ENCODE measurements at places on chromosomes 5 and 9.

- DNase-seq, result no peak
Observed at GRCh38 chr9:131013771-131014676, 5.0 kb downstream of the LAMC3 start.

DNA sequence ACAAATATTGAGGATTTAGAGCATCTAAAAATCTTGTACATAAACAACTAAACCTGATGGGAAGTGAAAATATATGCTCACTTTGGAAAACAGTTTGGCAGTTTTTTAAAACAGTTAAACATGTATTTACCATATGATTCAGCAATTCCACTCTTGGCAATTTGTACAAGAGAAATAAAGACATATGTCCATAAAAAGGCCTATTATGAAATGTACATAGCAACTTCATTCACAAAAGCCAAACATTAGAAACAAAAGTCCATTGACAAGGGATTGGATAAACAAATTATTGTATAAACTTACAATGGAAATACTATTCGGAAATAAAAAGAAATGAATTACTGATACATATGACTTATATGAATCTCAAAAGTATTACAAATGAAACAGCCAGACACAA is 196.2 kb upstream of the SLC24A2 start:
- no peak for DNase-seq

DNA sequence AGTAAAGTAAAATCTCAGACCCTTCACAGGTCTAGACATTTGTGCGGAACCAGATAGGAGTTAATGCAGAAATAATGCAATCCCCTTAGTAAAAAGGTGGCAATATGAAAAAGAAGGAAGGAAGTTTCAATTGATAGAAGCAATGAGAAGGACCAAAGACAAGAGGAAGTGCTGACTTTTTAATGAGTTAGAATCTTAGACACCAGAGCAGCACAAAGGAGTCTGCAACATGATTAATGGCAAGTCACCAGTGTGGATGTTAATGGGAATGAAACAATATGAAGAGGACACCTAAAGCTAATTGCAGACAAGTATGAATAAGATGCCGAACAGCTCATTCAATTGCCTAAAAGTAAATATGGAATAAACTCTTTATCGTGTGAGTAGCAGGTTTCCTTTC is 50.9 kb downstream of the MEGF9 start:
- no peak for DNase-seq

DNA sequence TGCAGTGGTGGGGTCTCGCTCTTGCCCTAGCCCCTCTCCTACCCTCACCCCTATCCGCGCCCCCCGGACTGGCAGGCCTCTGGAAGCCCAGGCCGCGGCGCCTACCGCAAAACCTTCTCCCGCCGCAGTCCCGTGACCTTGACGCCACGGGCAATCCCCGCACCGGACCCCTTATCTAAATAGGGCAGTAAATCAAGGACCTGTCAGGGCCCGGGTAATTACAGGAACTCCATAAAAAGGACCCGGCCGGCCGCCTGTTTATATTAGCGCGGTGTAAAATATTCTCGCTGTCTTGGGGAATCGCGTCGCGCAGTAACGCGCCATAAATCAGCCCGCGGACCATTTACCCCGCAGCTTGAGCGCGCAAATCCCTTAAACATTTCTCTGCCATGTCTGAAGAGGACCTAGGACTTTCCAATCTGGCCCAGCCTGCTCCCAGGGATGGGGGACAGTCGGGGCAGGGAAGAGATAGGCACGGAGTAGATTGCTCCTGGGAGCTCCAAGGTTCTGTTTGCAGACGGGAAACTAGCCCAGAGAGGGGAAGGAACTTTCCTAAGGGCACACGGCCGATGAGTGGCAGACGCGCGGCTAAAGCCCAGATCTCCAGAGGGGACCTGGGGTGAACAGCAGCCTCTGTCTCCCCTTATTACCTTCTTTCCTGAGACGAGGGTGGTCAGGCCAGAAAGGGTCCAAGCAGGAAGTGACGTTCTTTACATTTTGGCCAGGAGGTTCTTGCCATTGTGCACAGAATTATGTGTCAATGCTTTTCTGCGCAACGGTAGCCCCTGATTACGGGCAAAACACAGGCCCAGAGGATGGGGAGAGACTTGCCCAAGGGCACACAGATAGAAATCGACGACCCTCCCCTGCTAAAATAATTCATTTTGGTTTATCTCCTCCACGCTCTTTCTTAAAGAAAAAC is 4.8 kb upstream of the HAND1 start:
- DNase-seq, result no peak

GRCh38 chr9:134025606-134026541 is 593 bp downstream of the BRD3OS start:
- no peak for DNase-seq

GRCh38 chr5:68467794-68468193 is 252.2 kb downstream of the PIK3R1 start:
- no peak for DNase-seq

DNA sequence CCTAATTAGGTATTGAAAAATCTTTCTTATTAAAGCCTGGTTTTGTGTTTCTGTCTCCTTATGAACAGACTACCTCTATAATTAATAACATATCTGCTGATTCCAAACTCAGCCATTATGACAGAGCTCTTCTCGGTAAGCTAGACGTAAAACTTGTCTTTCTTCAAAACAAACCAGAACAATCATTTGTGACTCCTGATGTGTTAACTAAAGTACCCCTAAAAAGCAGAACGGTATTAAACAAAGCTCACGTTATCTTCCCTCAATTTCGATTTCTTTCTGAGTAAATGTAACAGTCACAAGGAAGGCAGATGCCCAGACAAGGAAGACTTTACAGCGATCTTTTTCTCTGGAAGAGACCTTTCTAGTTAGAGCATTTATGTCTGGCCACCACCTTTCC is 1.8 kb downstream of the SEMA5A start:
- no peak for DNase-seq

- DNase-seq, result no peak
Observed at GRCh38 chr5:179373101-179373934, 28.1 kb upstream of the ADAMTS2 start.

DNA sequence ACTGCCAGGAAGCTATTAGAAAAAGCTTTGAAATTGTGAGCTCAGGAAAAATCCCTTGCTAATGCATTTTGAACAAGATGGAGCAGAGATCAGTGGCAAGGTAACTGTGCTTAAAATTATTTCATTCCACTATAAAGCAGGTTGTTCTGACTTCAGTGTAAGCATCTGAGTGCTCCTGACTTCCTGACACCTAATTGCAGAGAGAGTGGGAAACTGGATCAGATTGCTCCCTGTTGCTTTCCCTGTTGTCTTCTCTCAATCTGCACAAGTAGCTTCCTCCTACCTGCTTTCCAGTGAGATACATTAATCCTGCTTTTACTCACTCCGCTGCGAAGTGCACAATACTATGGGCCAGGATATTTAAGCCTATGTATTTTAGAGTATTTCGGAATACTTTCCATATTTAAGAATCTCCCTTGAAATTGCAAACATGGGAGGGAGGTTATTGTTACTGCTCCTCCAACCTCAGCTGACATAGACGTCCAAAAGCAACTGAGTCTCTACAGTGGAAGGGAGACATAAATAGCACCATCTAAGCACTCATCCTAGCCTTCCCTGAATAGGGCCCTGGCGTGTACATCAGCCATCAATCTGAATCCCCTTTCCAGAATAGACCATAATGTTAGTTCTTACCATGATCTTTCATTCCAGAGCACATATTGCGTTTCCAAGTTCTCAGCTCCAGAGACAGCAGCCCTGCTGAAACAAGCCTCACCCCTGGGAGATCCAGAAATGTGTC is 178.8 kb downstream of the PAM start:
- no peak for DNase-seq

- no peak for DNase-seq
Observed at GRCh38 chr5:32471784-32472183, 27.2 kb upstream of the ZFR start.

DNA sequence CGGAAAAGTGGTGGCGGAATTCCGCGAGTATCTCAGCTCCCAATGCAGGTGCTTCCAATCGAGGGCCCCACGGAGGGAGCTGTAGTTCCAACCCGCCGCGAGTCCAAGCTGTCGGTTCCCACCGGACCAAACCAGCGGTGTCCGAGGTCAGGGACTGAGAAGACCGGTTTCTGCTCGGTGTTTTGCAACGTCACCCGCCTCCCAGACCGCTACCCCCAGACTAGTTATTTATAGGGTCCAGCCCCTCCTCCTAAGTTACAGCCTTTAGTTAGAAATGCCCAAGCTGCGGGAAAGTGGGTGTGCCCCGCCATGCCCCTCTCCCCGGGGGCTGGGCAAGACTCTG is 677 bp upstream of the MYORG start:
- DNase-seq, result no peak

- DNase-seq, result no peak
Observed at GRCh38 chr9:752681-753200, 88.8 kb upstream of the DMRT1 start.

- DNase-seq, result no peak
Observed at GRCh38 chr5:165187815-165188214, 1682.4 kb downstream of the MAT2B start.

DNA sequence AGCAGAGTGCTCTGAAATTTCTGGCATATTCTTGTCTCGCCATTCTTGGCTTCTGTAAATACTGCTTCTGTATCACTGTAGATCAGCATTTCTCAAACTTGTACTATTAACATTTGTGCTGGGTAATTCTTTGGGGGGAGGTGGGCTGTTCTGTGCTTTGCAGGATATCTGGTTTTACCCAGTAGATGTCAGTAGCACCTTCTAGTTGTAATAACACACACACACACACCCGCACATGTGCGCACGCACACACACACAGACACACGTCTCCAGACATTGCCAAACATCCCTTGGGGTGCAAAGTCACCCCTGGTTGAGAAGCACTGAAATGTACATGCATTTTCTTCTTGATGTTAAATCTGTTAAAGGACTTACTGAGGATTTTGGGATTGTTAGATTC is 304.1 kb downstream of the MAT2B start:
- DNase-seq, result no peak

GRCh38 chr5:82165740-82166530 is 112.2 kb downstream of the RPS23 start:
- DNase-seq, result peak; percentile 74

All from SHP77 (cell line).